ENCODE measurements at places on chromosomes 13 and 19.

DNA sequence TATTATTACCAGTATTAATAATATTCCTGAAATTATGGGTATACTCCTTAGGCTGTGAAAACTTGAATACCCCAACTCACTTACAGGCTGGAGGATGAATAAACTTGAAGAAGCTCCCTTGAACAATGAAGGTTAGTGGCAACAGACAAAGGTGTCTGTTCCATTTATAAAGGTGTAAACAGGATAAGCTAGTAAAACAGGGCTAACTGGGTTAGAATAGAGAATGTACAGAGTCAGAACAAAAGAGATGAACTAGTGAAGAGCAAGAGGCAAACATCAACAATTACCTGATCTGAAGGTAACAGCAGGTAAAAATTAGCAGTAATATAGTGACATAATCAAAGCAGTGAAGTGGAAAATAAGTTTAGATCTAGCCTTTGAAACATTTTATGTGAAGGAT, 23.2 kb downstream of the MICU2 start:
- DNase-seq: no peak

- DNase-seq: no peak
These were observed 3.4 kb upstream of the WIZ start for GRCh38 chr19:15453091-15453578.

DNA sequence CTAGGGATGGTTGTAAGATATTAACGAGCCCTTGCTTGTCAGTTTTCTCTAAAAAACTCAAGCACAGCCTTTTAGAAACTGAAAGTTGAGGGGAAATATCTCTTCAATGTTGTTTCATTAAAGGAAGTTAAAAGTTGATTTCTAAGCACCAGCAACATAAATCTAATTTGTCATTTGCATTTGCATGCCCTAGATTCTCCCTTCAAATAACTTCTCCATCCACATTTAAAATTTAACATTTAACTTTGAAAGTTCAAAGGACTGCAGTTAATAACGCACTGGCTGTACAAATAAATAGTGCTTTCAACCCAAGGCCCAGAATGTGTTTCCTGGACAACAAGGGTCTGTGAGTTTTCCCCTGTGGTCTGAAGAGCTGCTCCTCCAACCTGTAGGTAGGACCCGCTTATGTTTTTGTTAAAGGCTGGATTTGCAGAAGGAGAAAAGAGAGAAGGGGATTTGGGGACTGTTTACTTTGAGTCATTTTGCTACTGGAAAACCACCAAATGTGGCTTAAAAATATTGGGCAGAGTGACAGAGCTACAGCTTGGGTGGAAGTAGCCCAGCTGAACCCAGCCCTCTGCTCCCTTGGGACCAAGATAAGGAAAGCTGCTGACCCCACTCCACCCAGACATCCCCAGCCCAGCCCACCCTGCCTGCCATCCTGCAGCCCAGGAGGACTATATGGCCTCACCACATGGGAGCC, 39.8 kb downstream of the TNFRSF19 start:
- DNase-seq: no peak

DNA sequence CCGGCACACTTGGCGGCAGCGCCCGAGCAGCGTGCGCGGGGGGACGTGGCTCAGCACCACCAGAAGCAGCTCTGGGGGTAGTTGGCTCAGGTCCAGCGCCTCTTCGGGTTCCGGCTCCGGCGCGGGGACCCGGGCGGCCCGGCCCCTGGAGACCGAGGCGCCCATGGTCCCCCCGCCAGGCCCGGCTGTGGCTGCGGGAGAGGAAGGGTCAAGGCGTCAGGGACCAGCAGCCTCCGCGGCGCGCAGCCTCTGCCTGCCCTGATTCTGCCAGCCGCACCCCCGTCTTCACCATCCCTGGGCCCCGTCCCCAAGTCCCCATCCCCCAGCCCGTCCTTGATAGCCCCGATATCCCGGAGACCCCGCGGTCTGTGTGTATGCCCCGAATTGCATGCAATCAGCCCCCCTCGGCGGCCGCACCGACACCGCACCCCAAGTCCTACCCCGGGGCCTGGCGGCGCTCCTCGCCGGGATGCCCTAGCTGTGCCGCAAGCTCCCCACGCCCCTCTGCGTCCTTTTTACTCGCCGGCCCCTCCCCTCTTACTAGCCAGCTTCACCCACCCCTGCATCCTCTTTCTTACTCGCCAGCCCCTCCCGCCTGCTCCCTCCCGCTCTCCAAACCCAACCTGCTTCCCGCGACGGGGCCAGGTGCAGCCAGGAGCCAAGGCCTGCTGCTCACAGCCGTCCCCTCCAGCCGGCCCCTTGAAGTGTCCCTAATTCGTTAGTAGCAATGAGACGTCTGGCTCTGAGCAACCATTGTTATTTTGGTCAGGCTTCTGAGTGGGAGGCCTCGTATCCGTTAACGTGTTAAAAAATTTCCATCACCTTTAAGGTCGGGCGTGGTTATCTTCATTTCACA, at the start of gene FBXO27:
Gene FBXO27 (minus strand): TSS at position 487 of the 856 bp plus-strand sequence. CDS start 322 bp downstream, at position 165.
- no peak for DNase-seq

DNA sequence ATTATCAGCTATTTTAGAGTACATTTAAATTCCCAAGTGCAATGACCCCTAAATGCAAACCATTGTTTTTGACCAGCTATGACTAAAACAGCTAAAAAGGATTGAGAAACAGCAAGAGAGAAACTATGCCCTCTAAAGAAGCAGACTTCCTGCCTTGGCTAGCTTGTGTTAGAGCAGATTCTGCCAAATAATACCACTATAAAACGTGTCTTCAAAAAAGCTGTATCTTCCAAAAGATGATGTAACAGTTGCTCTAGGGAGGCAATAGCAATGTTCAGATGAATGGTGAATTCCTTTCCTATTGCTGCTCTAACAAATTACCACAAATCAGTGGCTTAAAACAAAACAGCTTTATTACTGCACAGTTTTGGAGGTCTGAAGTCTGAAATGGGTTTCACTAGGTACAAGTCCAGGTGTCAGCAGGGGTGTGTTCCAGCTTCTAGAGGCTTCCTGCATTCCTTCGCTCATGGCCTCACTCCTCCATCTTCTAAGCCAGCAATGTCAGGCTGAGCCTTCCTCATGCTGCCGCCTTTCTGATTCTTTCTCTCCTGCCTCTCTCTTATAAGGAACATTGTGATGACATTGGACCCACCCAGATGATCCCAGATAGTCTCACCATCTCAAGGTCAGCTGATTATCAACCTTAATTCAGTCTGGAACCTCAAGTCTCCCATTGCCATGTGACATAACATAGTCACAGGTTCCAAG, 84.5 kb downstream of the LRRC63 start:
- no peak for DNase-seq

DNA sequence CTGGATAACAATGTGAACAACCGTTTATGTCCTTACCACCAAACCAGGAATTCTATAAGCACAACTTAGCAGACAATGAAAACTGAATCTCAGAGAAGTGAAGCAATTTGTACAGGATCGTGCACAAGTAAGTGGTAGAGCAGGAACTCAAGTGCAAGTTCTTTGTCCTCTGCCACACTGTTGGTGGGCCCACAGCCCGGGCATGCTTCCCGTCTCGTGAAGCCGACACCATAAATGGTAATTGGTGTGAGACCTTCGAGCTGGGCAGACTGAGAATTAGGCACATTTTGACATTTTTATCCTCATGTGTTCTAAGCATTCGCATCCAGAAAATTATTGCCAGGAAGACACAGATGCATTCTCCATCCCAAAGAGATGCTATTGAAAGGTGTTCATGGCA, 27.9 kb upstream of the FLT1 start:
- DNase-seq: no peak

All from effector CD4-positive, alpha-beta T cell (primary cell).